Pons (tissue), 1 donor: ENCODE measurements at places on chromosomes 11 and 22.

- DNase-seq = no peak
These were observed 989.3 kb downstream of the BRD1 start for GRCh38 chr22:48838376-48838775.

GRCh38 chr22:22913989-22914388 is 26.4 kb downstream of the IGLL5 start:
- DNase-seq = no peak

- DNase-seq = no peak
These were observed 13.2 kb downstream of the CRTAM start for GRCh38 chr11:122851366-122851966.

DNA sequence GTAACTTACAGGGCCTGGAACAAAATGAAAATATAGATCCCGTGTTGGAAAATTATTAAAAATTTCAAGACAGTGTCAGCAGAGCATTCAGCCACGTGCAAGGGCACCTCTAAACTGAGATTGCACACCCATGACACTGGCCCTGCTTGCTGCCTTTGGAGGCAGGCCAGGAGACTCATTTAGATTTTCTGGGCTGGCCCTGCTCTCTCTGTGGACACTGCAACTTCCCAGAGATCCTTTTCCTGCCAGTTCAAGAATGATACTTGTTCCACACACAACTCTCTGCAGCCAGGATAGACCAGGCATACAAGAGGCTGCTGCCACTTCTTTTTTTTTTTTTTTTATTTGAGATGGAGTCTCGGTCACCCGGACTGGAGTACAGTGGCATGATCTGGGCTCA is 56.7 kb upstream of the PTPRJ start:
- DNase-seq = no peak

- no peak for DNase-seq
These were observed 12.1 kb downstream of the ELF5 start for GRCh38 chr11:34501500-34501899.

DNA sequence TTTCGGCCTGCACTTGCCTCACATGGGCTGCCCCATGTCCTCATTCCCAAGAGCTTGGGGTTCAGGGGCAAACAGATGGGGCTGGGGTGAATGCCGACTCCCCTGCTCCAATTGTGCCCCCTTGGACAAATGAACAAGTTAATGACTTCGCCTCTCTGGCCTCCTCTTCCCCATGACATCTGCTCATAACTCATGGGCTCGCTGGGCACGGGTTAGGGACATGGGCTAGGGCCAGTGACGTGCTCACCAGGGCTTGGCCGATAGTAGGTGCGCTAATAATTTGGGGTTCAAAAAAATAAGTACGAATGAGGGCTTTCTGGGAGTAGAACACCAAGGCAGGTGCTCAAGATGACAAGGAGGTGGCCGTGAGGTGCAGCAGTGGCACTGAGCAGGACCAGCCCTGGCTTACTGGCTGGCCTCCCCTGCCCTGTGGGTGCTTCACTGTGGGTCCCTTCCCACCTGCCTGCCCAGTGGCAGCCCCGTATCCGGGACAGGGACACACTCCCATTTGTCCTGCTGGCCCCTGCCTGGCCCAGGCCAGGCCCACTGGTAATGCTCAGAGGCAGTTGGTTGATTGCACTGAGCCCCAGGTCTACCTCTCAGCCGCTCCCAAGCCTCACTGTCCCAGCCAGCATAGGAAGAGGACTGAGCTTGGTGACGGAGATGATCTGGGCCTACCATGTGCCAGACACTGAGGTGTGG is 12.3 kb downstream of the CBX6 start:
- DNase-seq = no peak

GRCh38 chr11:93791493-93791892 is 7.4 kb downstream of the MED17 start:
- no peak for DNase-seq

GRCh38 chr11:75031224-75031753 is 42.6 kb downstream of the NEU3 start:
- DNase-seq = peak; percentile 6

DNA sequence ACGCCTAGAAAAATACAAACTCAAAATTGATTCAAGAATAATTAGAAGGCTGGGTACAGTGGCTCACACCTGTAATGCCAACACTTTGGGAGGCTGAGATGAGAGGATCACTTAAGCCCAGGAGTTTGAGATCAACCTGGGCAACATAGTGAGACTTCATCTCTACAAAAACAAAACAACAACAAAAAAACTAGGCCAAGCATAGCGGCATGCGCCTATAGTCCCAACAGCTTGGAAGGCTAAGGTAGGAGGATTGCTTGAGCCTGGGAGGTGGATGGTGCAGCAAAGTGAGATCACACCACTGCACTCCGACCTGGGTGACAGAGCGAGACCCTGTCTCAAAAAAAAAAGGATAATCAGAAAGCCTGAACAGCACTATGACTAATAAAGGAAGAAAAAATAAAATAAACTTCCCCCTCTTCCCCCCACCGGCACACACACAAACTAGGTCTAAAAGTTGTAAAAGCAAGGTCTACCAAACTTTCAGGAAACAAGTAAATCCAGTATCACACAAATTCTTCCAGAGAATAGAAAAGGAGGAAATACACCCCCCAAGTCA is 35.8 kb downstream of the RRAS2 start:
- no peak for DNase-seq

- DNase-seq = no peak
These were observed 1888.9 kb downstream of the LRRC4C start for GRCh38 chr11:39570526-39570925.

DNA sequence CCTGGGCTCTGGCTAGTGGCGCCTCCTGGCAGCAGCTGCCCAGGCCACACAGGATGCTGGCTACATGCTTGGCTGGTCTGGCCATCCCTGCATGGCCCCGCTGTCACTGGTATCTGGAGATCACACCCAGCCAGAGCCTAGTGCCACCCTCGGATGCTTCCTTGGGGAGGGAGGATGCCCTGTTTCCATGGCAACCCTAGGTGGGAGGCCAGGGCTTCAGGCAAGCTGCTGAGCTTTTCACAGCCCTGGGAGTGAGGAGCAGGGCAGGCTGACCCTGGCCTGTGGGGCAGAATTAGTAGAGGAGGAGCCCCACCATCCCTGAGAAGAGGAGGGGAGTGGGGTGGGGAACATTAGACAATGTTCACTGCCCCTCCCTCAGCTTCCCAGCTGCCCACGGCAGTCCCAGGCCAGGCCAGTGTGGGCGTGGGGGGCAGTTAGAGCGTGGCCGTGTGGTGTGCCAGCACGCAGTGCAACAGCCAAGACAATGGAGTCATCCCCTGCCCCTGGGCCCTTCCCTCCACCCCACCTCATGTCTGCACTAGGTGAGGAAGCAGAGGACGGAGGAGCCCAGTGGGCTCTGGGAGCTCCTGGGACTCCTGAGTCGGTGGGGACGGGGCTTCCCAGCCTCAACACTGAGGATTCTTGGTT is 50.4 kb downstream of the PARVB start:
- DNase-seq = no peak

DNA sequence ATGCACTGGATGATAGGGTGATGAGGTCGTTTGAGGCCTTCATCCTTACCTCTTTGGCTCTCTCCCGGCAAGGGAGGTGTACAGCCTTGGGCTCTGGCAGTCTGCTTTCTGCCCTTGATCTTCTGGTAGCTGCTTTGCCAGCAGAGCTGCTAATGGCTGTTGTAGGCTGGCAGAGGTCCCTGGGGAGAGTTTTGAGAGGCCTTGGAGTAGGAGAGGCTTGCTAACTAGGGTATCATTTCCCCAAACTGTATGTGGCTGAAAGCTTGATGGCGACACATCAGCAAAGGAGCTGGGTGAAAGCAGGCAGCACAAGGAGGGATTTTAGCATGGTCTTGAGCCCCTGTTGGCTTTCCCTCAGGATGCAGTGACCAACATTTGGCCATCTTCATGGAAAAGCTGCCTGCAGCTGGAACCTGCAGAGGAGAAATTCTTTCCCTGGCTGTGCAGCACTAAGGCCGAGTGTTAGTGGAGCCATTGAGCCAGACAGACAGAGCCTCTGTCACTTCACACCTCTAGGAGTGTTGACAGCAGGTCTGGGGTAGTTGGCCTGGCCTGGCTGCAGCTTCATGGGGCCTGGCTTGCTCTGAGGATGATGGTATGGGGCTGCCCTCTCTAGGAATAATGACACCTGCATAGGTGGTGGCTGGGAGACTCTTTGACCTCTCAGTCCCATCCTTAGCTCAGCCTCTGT is 3.5 kb upstream of the AMPD3 start:
- peak; percentile 53 for DNase-seq

DNA sequence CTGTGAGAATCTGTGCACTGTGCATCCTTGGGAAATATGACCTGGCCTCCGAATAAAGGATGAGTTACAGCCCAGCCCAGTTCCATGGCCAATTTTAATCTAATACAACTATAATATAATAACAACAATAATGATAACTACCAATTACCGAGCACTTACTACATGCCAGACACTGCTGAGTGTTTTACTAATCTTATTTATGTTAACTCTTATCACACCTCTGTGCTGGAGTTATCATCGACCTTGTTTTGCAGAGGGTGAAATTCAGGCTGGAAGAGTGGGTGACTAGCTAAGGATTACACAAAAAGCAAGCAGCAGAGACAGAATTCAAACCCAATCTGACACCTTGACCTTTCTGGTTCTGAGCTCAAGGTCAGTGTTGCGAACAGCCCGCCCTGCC is 83.9 kb downstream of the GALNT18 start:
- no peak for DNase-seq

- no peak for DNase-seq
These were observed 539.3 kb upstream of the ISX start for GRCh38 chr22:34526681-34527080.

- no peak for DNase-seq
These were observed 232.4 kb downstream of the MIAT start for GRCh38 chr22:26889802-26890201.

DNA sequence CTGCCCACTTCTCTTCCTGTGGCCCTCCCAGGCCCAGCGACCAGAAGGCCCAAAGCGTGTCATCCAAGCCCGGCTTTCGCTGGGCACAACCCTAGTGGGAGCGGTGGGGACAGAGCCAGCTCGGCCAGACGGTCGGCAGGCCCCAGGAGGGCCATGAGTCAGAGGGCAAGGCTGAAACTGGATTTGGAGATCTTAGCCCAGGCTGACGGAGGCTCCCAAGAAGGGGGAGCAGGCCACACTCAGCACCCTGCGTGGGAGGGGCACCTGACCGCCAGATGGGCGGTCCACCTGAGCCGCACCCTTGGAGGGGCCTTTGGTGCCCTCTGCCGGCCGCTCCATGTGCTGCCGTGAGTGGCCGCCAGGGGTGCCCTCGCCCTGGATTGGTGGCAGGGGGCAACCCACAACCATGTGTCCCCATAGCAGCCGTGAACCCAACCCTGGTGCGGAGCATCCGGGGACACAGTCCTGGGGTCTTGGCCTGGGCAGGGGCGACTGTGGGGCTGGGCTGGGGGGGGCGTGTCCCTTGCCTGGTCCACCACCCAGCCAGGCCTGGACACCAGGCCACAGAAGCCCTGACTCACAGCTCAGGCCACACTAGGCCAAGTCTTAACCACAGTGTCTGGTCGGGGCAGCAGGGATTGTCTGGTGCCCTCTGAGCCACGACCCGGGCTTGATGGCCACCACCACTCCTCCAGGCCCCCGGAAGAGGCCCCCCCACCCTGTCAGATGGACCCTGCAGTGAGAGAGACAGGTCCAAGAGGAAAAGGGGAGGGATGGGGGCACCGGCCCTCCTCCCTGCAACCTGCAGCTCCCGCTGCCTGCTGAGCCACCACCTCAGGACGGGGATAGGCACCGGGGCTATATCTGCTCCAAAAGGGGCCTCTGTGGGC is 19.2 kb upstream of the TALDO1 start:
- DNase-seq = peak; percentile 74
